Neuronal stem cell (in vitro differentiated cells): ENCODE measurements at places on chromosomes 2 and 18.

- DNase-seq: no peak
These were observed 74.8 kb upstream of the COL5A2 start for GRCh38 chr2:189254268-189254883.

DNA sequence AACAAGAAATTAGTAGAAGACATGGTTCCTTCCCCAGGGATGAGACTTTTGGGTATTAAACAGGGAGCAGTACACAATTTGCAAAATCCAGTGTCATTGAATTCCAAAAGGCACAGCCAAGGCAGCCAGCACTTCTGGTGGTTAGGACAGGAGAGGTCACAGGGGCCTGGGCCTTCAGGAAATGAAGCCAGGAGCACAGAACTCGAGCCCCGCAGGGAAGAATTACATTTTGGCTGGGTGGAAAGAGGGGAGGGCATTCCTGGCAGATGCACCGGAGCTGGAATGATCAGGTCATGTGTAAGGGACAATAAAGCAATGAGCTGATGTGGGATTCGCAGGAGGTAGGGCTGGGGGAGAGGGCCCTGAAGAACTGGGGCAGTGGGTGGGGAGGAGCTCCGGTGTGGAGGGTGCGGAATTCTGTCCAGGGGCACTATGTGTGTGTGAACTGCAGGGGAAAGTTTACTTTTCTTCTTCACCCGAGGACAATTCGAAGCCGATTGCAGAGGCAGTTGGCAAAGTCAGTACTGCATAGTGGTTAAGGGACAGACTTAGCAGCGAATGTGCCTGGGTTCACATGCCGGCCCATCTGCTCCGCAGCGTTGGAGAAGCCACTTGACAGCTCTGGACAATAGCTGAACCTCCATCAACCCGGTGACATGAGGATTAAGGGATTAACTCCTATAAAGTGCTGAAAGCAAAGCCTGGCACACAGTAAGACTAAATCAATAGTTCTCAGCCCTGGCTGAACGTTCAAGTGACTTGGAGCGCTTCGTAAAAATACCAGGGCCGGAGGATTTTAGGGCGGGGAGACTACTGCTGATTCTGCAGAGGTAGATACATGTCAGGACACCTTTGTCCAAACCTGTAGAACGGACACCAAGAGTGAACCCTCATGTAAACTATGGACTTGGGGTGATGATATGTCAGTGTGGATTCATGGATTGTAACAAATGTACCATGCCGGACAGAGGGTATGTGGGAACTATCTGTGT, 36.4 kb downstream of the ALPK2 start:
- DNase-seq: no peak

DNA sequence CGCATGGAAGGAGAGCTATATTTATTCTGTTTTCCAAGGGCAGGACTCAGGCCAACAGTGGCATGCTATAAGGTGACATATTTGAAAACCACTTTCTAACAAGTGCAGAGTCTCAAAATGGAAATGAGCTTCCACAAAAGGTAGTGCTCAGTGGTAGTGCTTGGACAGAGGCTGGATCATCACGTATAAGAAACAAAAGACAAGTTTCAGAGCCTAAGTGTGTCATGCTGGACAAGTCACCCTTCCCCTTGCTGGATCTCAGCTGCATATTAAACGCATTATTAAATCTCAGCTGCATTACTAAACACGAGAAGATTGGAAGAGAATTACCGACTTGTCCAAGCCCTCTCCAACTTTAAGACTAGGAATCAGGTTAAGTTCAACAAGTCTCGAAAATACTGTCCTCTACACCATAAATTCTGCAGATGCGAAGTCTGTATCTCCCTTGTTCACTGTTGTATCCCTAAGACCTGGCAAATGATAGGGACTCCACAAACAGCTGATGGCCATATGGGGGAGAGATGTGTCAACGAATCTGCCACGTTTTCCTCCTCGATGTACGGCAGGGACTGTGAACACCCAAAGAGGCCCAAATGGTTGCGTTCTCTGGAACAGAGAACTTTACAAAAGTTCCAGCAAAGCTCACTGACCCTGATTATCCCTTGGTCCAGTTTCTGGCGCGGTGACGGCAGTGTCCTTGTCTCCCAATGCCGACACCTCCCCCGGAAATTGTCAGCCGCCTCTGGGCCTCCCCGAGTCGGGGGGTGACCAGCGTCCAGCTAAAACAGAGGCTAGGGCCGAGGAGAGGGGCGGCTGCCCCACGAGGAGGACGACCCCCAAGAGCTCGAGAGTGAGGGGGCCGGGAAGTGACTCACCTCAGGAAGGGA, 611 bp downstream of the NOL10 start:
- peak; percentile 14 for DNase-seq

DNA sequence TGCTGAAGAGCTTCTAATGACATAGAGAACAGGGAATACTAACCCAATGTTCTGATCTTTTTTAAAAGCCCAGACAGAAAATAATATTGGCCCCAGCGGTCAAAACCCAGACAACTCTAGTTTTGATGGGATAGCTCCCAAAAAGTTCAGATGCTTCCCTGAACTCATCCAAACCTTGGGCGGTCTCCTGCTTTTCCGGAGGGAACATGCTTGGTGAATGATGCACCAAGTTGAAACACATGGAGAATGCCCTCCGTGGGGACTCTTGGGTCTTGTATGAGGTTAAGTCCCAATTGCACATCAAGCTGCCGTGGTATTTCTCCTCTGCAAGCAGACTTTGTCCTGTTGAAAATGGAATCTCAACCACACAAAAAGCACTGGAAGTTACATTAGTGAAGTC, 120.7 kb upstream of the CTAGE1 start:
- DNase-seq: no peak

GRCh38 chr2:172710584-172711047, 25.0 kb upstream of the RAPGEF4 start:
- DNase-seq: peak; percentile 20

DNA sequence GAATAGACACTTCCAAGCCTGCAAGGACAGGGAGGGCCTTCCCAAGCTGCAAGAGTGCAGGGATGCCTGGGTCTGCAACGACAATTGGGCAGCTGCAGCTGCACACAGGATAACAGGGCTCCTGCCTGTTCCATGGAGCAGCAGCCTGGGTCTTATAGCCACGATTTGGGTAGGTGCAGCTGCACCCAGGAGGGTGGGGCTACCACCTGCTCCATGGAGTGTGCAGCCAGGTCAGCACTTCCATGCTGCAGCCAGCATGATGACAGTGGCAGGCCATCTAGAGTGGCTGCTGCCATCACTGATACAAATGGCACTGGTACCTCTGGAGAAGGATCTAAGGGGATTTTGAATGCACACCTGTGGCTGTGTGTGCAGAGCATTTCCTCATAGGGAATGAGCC, 528.5 kb downstream of the DSC3 start:
- no peak for DNase-seq

DNA sequence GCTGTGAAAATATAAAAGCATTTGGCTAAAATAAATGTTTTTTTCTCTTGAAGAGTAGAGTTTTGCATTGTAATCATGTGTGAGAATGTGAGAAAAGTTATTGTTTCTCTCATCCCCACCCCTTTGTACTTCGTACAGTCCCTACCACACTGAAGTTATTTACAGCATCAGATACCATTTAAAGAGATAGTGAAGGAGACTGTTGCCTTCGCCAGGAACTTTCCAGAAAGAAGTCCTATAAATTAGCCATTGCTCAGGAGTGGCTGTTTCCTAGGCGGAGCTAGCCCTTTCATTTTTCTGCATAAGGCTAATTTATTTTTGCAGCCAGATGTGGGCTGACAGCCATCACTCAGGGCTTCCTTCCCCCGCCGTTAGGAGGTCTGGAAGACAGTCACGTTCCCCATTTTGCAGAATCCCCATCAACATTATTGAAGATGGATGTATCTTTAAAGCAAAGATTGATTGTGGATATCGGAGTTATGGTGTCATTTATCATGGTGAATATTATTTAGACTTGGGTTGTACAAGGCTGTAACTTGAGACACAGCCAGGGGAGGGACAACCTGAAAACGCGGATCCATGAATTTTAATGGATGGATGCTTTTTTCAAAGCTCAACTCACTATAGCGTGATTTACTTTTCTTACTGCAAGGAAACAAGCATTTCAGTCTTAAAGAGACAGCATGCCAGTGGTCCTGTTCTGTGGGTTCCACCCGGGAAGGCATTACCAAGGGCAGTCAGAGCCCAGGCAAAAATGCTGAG, 17.1 kb downstream of the TSHZ1 start:
- DNase-seq: no peak

DNA sequence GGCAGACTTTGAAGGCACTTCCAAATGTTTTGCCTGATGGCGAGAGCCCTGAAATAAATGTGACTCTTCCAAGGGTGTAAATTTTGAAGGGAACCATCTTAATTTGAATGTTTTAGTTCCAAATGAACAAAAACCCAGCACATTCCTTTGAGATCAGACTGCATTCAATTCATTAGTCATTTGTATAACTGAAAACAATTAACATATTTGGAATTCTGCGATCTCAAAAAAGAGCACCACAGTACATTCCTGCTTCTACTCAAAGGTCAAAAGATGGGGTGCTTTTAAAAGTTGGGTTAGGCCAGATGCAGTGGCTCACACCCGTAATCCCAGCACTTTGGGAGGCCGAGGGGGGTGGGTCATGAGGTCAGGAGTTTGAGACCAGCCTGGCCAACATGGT, 38.2 kb upstream of the CHRNA1 start:
- no peak for DNase-seq

DNA sequence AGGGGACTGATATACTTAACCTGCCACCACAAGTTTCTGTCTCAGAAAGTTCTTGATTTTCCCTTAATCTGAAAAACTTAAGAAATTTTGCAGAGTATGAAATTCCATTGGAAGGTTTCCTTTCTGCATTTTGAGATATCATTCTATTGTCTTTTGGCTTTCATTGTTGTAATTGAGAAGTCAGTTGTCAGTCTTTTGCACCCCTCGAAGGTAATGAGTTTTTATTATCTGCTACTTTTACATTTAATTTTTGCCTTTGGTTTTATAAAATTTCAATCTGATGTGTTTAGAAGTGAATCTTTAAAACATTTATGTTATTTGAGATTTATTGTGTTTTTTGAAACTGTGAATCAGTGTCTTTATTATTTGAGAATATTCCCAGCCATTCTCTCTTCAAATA, 4.8 kb upstream of the IL36A start:
- no peak for DNase-seq

- DNase-seq: no peak
These were observed 97.0 kb upstream of the CD226 start for GRCh38 chr18:70044632-70045031.

GRCh38 chr18:22188559-22189267, 19.3 kb downstream of the GATA6 start:
- DNase-seq: no peak

DNA sequence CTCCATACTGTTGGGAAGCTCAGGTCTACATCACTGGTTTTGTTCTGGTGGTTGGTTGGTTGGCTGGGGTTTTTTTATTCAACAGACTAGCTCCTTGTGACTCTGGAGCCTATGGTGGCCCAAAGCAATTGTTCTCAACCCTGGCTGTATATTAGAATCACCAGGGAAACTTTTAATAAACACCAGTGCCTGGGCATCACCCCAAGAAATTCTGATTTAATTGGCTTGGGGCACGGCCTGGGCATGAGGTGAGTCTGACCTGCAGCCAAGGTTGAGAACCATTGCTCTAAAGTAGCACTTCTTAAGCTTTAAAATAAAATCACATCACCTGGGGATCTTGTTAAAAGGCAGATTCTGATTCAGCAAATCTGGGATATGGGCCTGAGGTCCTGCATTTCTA, 184.1 kb downstream of the C1D start:
- no peak for DNase-seq

DNA sequence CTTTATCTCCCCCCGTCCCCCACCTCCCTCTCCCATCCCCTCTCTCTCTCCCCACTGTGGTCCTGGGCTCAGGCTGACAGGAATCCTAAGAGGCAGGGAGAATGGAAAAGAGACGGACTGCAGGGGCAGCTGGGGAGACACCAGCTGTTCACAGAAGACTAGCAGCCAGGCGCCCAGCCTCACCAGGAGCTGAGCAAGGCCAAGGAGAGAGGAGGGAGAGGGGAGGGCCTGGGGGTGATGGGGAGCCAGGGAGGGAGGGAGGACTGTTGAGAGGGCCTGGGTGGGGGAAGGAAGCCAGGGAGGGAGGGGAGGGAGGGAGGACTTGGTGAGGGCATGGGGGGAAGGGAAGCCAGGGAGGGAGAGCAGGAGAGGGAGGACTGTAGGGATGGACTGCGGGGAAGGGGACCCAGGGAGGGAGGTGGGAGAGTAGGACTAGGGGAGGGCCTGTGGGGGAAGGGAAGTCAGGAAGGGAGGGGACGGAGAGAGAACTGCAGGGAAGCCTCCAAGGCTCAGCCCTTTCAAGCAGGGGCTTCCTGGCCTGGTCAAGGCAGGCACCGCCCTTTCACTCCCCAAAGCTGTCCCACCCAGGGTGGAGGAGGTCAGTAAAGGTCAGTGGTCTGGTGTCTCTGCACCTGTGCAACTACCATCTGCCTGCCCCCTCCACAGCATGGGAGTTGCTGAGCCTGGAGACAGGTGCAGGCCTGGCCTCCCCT, 517.7 kb upstream of the MYT1L start:
- DNase-seq: peak; percentile 24

- DNase-seq: no peak
These were observed 47.6 kb upstream of the OTOS start for GRCh38 chr2:240187989-240188590.

DNA sequence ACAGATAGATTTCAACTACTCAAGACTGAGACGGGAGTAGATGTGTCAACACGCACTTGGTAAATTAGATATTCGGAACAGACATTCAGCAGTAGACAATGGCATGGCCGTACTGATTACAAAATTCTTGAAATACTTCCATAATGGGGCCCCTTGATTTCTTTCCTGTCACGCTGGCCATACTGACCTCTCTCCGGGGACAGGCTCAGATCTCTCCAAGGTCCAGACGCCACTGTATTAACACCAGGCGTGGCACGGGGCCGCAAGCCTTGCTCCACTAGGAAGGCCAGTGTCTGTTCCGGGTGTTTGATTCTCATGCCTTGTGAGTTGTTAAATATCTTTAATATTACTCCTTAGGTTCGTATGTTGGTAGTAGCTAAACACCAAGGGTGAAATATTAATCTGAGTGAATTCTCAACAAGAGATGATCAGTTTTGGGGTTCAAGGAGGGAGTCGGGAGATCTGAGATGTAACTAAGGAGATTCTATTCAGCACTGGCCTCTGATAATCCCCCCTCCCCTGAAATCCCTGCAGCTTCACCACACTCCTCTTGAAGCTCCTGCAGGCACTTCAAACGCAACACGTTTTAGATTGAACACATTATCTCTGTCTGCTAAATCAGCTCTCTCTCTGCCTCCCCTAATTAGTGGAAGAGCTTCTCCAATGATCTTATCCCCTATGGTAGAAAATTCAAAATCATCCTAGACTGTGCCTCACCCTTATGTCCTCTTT, 2.2 kb upstream of the EHD3 start:
- DNase-seq: no peak

- no peak for DNase-seq
These were observed 75.6 kb upstream of the ITGB6 start for GRCh38 chr2:160275656-160276055.

- DNase-seq: no peak
These were observed 47.5 kb downstream of the ZNF638 start for GRCh38 chr2:71379086-71379485.

DNA sequence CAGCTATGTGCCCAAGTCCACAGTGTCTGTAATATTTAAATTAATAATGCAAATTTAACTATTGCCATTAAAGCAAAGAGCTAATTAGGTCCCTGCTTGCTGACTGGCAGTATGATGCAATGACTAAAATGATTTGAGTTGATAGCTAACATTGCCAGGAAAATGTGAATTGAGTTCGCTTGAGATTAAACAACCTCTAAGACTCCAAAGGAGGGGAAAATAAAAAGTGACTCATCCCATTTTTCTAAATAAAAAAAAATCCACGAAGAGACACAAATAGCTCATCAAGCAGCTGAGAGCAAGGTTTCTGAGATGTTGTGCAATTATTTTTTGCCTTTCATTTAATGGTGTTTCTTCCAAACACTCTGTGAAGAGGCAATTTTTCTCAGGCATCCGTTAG, 413.0 kb downstream of the MTX2 start:
- no peak for DNase-seq
